Memory B cell (primary cell): ENCODE measurements at places on chromosomes 4 and X.

DNA sequence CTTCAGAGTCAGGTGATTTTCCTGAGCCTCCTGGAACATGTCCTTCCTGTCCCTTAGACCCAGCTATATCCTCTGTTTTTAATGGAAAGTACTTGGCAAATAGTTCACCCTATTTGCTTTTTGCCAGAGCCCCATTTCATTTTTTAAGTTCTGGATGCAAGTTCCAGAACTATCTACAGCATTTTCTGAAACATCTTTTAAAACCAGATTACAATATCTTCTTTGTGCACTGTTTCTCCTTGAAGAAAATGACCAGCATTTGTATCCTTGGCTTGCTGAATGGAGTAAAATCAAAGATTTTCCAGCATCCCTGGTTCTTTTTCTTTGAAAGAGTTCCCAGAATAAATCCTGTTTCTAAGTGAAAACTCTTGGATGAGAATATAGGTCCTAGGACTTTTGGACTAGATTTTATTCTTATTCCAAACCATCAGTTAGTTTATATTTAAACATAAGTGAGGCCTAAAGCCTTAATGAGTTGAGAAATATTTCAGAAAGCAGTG is 224.3 kb downstream of the ANK2 start:
- no peaks in the 10 kb centered on the region for H3K36me3 ChIP-seq
- no peak overlapping the region for H3K27ac ChIP-seq
- DNase-seq, result no peak
- H3K4me1 ChIP-seq, result no peaks in the 10 kb centered on the region
- no peaks in the 10 kb centered on the region for H3K27me3 ChIP-seq

DNA sequence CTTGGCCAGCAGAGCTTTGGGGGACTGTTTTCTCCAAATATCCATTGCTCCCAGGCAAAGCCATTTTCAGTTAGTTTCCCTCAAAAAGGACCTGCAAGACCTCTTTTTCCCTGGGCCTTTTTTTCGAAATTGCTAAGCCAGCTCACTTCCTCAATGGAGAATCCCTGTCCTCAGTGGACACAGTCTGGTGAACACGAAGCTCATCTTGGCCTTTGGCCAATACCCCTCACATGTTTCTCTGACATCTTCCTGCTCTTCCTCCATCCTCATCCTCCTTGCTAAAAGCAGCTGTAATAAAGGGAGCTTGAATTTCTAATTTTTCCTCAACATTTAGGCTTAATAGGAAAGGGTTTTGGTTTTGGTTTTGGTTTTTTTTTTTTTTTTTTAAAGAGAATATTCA is 17.6 kb upstream of the PRPS1 start:
- H3K36me3 ChIP-seq, result no peaks in the 10 kb centered on the region
- peaks cover 2% of the 10 kb centered on the region for H3K27me3 ChIP-seq
- no peak overlapping the region for H3K4me3 ChIP-seq
- no peak for DNase-seq
- H3K27ac ChIP-seq, result no peak overlapping the region

GRCh38 chr4:94605241-94605805 is 152.4 kb upstream of the BMPR1B start:
- no peak overlapping the region for H3K4me3 ChIP-seq
- no peak overlapping the region for H3K27ac ChIP-seq
- no peaks in the 10 kb centered on the region for H3K4me1 ChIP-seq
- no peaks in the 10 kb centered on the region for H3K27me3 ChIP-seq
- no peaks in the 10 kb centered on the region for H3K36me3 ChIP-seq
- no peak for DNase-seq

- no peak for DNase-seq
- H3K4me1 ChIP-seq, result no peaks in the 10 kb centered on the region
- no peak overlapping the region for H3K4me3 ChIP-seq
- no peak overlapping the region for H3K27ac ChIP-seq
Observed at GRCh38 chr4:21113496-21114223, 413.4 kb downstream of the PACRGL start.

- no peak overlapping the region for H3K4me3 ChIP-seq
- no peaks in the 10 kb centered on the region for H3K4me1 ChIP-seq
- peaks cover 2% of the 10 kb centered on the region for H3K27me3 ChIP-seq
- DNase-seq, result no peak
- no peak overlapping the region for H3K27ac ChIP-seq
Observed at GRCh38 chrX:110675886-110676285, 119.7 kb downstream of the CHRDL1 start.

DNA sequence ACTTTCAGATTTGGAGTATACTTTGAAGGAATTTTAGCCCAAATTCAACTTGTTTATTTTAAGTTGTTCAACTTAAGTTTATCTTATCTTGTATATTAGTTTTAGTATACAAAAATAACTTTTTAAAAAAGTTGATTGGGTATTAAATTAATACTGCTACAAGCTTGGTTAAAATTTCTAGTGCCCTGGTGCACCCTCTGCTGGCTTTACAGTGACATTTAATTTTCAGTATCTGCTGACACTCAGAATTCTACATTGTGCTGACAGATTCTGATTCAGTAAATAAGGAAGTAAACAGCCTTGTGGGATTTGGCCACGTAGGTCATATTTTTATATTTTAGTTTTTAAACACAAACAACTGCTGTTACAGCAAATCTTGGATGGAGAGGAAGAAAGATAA is 2.9 kb downstream of the EDA start:
- H3K27ac ChIP-seq, result no peak overlapping the region
- no peak overlapping the region for H3K4me3 ChIP-seq
- no peak for DNase-seq
- H3K27me3 ChIP-seq, result peaks cover 2% of the 10 kb centered on the region

DNA sequence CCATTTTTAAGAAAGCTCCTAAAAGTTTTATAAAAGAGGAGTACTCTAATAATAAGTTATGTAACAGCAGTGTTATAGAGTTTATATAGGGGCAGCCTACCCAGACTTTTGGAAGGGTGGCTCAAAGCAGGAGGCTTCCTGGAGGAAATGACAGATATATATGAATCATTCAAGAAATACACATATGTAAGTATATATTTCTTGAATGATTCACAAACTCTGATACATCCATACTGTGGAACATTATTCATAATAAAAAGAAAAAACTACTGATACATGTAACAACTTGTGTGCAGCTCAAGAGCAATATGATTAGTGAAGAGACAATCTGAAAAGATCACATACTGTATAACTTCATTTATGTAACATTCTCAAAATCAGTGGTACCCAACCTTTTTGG is 166.2 kb downstream of the WDFY3 start:
- H3K27ac ChIP-seq, result no peak overlapping the region
- no peaks in the 10 kb centered on the region for H3K27me3 ChIP-seq
- no peaks in the 10 kb centered on the region for H3K4me1 ChIP-seq
- DNase-seq, result no peak

- H3K4me1 ChIP-seq, result no peaks in the 10 kb centered on the region
- H3K4me3 ChIP-seq, result no peak overlapping the region
- H3K36me3 ChIP-seq, result no peaks in the 10 kb centered on the region
- no peak for DNase-seq
- no peak overlapping the region for H3K27ac ChIP-seq
Observed at GRCh38 chr4:67288964-67289363, 256.3 kb downstream of the CENPC start.

DNA sequence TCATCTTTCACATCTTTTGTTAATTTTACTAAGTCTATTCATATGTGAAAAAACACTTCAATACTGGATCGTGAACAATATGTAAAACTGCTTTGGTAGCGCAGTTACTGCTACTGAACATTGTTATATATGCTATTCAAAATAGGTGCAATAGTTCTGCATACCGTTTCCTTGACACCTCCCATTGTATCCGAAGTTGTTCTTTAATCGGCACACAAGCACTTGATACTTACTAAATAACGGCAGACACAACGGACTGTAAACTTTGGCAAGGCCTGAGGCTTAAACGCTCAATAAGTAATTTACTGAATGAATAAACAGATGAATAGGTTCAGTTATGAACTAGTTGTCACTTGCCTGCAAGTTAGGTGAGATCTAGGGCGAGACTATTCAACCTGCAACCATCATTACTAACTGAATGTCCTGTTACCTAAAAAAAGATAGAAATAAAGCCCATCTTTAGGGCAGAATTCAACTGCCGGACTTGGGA is 620 bp downstream of the ANAPC10 start:
- H3K4me1 ChIP-seq, result peaks cover 19% of the 10 kb centered on the region
- H3K27me3 ChIP-seq, result no peaks in the 10 kb centered on the region
- H3K36me3 ChIP-seq, result peaks cover 28% of the 10 kb centered on the region
- DNase-seq, result no peak
- H3K27ac ChIP-seq, result peak overlapping the region; percentile 95
